ENCODE measurements at places on chromosomes 7 and 10. TPM values are rescaled to one million over a fixed set of nuclear protein-coding genes. Genes with fewer than 3 reads are reported as not detected.

HTR5A gene
- 2.1 TPM for polyA plus RNA-seq

CTAGE4 gene
- polyA plus RNA-seq: 0.12 TPM

ZCWPW1 gene
- polyA plus RNA-seq: 6.4 TPM

CPED1 gene
- polyA plus RNA-seq: 0.22 TPM

CYP3A5 gene
- polyA plus RNA-seq: not detected

CLRN3 gene
- polyA plus RNA-seq: not detected

GRCh38 chr7:240146-240676 is 47.8 kb downstream of the FAM20C start:
- no peak for DNase-seq

- DNase-seq: no peak
Observed at GRCh38 chr7:32191305-32191704, 121.1 kb upstream of the PDE1C start.

DNA sequence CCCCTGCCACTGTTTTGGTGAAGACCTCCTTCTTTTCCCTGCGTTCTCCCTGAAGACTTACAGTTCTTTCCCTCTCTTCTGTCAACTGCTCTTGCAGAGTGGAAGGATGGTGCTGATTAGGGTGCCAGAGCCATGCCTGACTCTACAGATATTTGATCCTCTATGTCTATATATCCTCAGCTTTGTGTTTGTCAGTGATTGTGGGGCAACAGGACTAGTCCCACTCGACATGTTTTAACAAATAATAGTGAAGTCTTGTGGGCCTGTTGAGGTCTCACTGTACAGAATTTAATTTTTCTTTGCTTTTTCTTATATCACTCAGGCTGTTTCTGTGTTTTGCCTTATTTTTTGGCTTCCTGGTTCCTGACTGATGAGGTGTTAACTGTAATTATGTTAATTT is 5.0 kb downstream of the PLEKHA1 start:
- no peak for DNase-seq

GRCh38 chr7:45689797-45690761 is 115.9 kb downstream of the ADCY1 start:
- no peak for DNase-seq
